Stimulated activated CD8-positive, alpha-beta memory T cell treated with anti-CD3 and anti-CD28 coated beads, Interleukin-2, amount 100 ng/mL, for 1 hour (primary cell): ENCODE measurements at places on chromosomes 5 and 9.
A peak's percentile ranks its signal among the peaks of the same experiment; 100 is the strongest.

DNA sequence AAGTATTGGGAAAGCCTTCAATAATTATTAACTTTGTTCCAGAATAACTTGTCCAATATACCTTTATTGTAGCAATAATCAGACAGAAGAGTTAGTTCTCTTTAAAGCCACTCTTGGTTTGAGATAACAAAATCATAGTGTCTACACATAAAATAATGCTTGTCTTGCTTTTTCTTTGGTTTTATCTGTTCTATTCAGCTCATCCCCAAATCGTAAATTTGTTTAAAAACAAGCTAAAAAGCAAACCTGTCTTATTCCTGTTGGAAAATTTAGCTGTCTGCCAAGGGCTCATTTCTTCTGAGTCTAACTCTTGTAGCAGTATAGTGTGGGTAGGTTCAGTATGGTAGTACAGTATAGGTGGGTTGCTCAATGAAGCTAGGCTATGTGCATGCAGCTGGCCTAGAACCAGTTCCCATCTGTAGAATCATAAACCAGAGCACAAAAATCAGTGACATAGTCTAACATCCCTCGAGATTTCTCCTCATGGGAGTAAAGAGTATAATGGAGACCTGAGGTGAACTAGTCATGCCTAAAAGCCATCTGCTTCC is 17.9 kb upstream of the APBA1 start:
- no peak for DNase-seq

GRCh38 chr5:107274571-107274970 is 396.2 kb downstream of the EFNA5 start:
- DNase-seq: no peak

GRCh38 chr5:127367946-127368465 is 77.4 kb downstream of the MEGF10 start:
- DNase-seq: no peak

- DNase-seq: no peak
Measured at GRCh38 chr9:69355232-69355631, 30.2 kb downstream of the ENTREP1 start.

DNA sequence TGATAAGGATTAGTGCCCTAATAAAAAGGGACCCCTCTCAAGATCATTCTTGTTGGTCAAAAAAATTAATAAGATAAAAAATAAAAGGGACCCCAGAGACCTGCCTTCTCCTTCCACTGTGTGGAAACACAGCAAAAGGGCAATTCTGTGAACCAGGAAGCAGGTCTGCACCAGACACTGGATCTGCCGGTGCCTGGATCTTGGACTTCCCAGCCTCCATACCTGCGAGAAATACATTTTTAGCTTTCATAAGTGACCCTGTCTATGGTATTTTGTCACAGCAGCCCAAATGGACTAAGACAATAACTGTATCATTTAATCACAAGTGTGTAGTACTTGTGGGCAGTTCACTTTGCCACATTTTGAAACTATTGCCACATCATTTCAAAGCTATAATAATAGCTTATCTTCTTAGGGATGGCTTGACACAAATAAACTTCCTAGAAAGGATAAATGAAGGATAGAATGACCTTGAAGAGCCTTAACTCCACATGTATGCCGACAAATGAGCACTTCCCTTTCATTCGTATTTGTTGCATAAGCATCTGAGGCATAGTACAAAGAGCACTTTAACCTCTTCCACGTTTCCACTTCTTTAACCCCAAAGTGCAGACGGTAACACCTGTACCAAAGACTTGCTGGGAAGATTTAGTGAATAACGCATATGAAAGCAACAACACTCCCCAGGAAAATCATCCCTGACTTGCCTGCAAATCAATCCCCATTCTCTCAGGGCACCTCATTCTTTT is 336.5 kb downstream of the RFX3 start:
- no peak for DNase-seq

DNA sequence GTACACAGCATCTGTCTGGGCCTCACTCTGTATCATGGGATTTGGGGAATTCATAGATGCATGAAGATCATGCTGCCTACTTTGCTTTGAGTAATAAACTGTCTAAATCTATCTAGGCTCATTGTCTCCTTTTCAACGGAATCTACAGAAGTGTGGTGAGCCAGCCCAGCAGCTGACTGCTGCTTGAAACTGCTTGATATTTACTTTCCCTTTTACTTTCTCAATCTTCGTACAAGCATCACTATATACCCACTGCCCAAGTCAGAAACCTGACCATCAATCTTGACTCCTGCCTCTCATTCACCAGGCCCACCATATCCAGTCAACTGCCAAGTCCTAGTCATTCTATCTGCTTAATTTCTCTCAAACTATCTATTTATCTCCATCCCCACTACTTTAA is 142.9 kb downstream of the NR2F1-AS1 start:
- no peak for DNase-seq

DNA sequence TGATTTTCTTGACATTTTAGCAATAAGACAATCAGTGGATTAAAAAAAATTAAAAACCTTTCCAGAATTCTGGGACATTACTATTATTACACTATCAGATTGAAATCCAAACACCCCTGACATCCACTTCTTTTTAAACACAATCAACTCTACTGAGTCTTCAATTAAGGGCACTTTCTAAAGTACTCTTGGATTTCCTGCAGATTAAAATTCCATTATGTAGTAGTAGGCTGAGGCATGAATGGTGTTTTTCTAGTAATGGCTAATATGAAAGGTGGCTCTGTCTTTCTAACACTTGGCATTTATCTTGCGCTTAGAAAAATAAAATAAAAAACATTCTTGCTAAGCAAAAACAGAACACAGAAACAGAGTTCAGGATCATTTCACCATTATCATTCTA is 107.8 kb downstream of the OXCT1 start:
- DNase-seq: no peak

GRCh38 chr5:53087621-53088121 is 21.9 kb downstream of the MOCS2 start:
- DNase-seq: no peak

DNA sequence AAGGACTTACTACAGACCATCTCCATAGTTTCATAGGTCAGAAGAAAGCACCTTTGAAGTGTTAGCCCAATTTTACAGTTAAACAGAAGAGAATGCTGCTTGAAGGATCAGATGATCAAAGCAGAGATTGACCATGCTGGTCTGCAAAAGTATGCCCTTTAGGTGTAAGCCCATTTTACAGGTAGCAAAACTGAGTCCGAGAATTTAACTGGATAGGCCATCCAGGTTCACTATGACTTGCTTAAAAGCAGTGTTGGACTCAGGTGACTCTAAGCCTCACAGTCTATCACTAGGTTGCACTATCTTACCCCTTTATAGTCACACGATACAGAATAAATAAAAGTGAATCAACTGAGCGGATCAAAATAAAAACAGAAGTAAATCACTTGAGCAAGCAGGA is 212.7 kb downstream of the DCP2 start:
- DNase-seq: no peak

- DNase-seq: no peak
Measured at GRCh38 chr9:12785260-12785770, 10.5 kb downstream of the LURAP1L start.

DNA sequence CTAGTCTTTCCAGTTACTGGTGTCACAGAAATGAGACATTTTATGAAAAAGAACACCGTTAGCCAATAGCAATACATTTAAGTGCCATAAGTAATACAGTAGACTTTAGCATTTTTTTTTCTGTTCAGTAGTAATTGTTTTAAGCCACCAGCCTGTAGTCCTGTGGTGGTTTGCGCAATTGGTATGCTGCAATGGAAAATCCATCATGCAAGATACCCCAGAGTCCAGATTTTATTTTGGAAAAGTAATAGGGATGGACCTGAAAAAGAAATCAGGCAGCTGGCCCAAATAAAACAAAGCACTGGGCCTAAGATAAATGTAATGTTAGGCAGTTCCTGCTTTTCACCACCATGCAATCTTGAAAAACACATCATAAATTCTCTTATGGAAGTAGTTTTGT is 94.6 kb upstream of the RASGRF2 start:
- no peak for DNase-seq

DNA sequence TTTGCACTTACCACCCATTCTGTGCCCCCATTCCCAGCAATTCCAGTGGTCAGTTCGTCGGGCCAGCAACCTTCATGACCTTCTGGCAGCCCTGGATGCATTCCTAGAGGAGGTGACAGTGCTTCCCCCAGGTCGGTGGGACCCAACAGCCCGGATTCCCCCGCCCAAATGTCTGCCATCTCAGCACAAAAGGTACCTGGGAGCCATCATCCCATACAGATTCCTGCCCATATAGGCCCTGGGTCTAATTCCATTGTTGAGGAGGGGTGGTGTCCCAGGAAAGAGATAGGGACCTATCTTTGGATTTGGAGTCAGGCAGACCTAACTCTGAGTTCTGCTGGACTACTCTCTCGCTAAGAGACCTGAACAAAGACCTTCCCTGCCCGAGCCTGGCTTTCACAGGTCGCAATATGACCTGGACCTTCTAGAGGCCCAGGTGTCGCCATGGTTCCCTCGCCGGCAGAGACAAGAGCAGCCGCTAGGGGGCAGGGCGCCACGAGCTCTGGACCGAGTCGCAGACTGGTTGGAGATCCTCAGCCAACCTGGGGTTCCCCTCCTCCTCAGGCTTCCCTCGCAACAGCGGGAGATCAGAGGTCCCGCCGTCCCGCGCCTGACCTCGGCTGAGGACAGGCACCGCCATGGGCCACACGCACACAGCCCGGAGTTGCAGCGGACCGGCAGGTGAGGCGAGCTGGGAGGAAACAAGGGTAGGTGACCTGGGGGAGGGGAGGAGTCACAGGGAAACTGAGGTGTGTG is 3.1 kb downstream of the SLC4A9 start:
- DNase-seq: peak; percentile 63

GRCh38 chr5:102654559-102655349 is 100.4 kb upstream of the PAM start:
- no peak for DNase-seq

- no peak for DNase-seq
Measured at GRCh38 chr5:78076351-78076750, 218.1 kb downstream of the AP3B1 start.

GRCh38 chr9:4020755-4021296 is 279.0 kb downstream of the GLIS3 start:
- no peak for DNase-seq

- no peak for DNase-seq
Measured at GRCh38 chr5:173001229-173001841, 17.8 kb downstream of the ATP6V0E1 start.

GRCh38 chr9:706606-707459 is 134.7 kb upstream of the DMRT1 start:
- no peak for DNase-seq
